Central memory CD8-positive, alpha-beta T cell (primary cell): ENCODE measurements at places on chromosomes 2 and 18.

GRCh38 chr2:163471947-163472346 is 263.9 kb downstream of the FIGN start:
- no peaks in the 10 kb centered on the region for H3K4me1 ChIP-seq
- H3K27me3 ChIP-seq, result no peaks in the 10 kb centered on the region
- no peak overlapping the region for H3K4me3 ChIP-seq
- no peaks in the 10 kb centered on the region for H3K36me3 ChIP-seq
- H3K27ac ChIP-seq, result no peak overlapping the region

DNA sequence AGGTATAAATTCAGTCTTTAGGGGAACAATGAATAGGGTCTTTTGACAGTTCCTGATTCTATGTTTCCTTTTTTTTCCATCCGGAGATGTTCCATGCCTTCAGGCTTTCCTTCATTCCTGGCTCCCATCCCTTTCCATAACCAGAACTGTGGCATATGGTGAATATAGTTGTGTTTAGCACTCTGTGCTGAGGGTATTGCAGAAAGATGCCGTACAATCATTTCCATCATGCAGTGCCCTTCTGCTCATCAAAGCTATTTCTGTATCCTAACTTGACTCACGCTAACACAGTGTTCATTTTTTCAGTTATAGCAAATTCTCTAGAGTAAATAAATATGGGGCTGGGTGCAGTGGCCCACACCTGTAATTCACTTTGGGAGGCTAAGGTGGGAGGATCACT is 131.9 kb upstream of the EML6 start:
- peaks cover 14% of the 10 kb centered on the region for H3K36me3 ChIP-seq
- no peaks in the 10 kb centered on the region for H3K27me3 ChIP-seq
- DNase-seq, result no peak
- peaks cover 69% of the 10 kb centered on the region for H3K4me1 ChIP-seq
- peak overlapping the region; percentile 48 for H3K27ac ChIP-seq

DNA sequence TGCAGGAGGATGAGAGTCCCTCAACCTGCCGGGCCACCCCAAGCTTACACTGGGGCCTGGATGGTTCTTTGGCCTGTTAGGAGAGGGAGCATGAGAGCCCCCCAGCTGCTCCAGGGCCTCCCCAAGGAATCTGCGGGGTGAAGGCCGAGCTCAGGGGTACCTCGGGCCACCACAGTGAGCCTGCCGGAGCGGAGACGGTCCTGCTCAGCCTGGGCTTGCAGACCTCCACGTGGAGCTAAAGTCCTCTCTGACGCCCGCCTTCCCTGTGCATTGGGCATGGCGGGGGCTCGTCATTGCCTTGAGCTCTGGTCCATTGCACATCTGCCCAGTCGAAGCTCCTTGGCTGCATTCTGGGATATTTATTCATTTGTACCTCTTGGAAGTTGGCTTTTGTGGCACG is 62.7 kb downstream of the ASB1 start:
- no peaks in the 10 kb centered on the region for H3K27me3 ChIP-seq
- no peak for DNase-seq
- H3K36me3 ChIP-seq, result no peaks in the 10 kb centered on the region
- H3K4me3 ChIP-seq, result no peak overlapping the region
- no peak overlapping the region for H3K27ac ChIP-seq

GRCh38 chr2:241461693-241462677 is 46.4 kb downstream of the STK25 start:
- no peak overlapping the region for H3K27ac ChIP-seq
- H3K27me3 ChIP-seq, result no peaks in the 10 kb centered on the region
- no peaks in the 10 kb centered on the region for H3K4me1 ChIP-seq
- no peaks in the 10 kb centered on the region for H3K36me3 ChIP-seq
- DNase-seq, result no peak

DNA sequence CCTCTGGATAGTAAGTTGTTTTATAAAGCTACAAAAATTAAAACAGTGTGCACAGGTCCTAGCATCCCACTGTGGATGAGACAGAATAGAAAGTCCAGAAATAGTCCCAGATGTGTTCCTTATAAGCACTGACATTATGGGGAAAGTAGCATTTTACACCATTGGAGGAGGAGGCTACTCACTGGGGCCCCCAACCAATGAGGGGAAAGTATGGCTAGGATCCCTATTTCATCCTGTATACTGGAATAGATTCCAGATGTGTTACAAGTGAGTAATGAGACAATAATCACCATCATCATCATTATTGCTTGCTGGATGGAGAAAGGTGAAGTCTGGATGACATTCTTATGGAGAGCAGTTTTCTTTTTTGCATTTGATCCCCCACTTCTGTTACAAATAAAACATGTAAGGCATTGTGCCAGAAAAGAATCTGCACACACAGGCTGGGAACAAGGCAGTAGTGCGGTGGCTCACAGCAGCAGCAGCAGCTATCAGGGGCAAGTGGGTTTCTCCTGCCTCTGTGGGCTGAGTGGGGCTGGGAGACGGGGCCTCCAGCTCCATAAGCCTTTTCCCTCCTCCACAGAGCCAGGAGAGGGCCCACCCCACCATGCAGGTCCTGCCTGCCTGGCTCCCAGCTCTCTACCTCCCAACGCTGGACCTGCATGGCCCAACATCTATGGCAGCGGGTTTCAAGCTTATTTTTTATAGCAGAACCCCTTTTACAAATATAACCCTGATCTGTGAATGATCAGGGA is 5.0 kb downstream of the ARID5A start:
- H3K36me3 ChIP-seq, result peaks cover 56% of the 10 kb centered on the region
- DNase-seq, result no peak
- H3K27me3 ChIP-seq, result no peaks in the 10 kb centered on the region
- H3K27ac ChIP-seq, result peak overlapping the region; percentile 17

GRCh38 chr2:31151501-31151900 is 13.3 kb upstream of the GALNT14 start:
- H3K36me3 ChIP-seq, result no peaks in the 10 kb centered on the region
- DNase-seq, result no peak
- peaks cover 37% of the 10 kb centered on the region for H3K27me3 ChIP-seq
- no peak overlapping the region for H3K27ac ChIP-seq

DNA sequence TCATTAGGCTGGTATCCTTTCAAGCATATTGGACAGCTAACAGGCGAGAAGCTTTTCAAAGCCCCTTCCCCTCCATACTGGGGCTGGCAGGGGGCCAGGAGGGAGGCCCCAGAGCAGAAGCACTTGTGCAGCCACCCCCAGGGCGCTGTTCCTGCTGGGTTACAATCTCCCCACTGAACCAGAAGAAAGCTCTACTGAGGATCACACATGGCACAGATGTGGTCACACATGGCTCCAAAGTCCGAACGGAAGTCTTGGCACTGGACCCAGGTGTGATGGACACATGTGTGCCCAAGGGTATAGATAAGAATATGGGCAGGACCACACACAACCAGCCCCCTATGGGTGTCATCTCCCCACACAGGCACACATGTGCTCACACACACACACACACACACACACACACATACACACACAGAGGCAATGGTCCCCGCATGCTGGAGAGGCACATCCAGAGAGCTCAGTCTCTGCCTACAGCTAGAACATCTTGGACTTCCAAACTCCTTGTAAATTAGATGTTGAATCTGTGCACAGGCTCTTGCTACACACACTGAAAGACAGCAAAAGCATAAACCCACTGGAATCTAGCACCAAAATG is 56.4 kb downstream of the TTC32 start:
- H3K36me3 ChIP-seq, result no peaks in the 10 kb centered on the region
- H3K27ac ChIP-seq, result no peak overlapping the region
- no peak for DNase-seq
- H3K4me1 ChIP-seq, result no peaks in the 10 kb centered on the region
- H3K27me3 ChIP-seq, result peaks cover 30% of the 10 kb centered on the region

DNA sequence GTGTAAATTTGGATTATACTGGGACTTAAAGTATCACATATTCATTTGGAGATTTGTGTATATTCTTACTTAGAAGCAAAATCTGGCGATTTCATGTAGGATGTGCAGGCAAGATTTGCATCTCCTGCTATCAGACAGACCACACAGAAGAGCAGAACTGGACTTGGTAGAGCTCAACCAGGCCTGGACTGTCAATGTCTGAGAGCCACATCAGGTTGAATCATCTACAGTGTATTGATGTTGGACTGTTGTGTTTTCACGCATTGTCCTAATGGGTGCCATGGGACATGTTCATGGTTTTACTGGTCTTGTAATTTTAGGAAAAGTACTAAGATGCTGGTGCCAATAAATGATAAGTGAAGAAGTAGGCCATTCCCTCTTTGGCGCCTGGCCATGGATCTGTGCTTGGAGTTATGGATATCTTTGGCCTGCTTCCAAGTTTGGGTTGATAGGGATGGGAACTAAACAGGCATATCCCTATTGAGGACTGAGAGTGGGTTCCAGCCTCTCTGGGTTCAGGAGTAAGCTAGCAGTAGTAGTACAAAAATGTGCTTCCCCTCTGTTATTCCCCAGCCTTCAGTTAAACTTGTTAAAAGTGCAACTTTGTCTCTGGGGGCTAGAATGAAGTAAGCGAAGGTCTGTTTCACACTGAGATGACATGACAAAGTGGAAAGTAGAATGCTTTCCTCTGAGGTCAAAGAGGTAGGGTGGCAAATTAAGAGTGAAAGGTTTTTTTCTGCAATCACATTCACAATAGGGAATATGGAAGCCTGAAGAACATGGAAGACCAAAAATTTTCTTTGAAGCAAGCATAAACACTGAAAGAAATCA is 49.2 kb upstream of the NEMP2 start:
- DNase-seq, result no peak
- peaks cover 11% of the 10 kb centered on the region for H3K4me1 ChIP-seq
- H3K27me3 ChIP-seq, result no peaks in the 10 kb centered on the region
- no peak overlapping the region for H3K27ac ChIP-seq
- no peaks in the 10 kb centered on the region for H3K36me3 ChIP-seq

DNA sequence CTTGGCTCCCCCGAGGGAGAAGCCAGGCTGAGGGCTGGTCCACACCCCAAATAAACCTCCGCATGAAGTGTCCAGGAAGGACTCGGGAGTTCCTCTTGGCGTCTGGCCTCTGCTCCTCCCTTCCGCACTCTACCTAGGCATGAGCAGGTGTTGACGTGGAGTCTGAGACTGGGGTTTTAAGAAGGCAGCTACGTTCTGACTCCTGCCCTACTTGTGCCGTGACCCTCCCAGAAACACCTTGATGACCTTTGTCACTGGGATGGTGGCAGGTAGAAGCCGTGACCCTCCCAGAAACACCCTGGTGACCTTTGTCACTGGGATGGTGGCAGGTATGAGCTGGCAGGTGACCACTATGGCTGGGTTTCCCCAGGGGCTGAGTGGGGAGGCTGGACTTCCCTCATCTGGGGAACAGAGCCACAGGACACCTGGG is 54.8 kb downstream of the HS6ST1 start:
- H3K27ac ChIP-seq, result no peak overlapping the region
- peaks cover 7% of the 10 kb centered on the region for H3K36me3 ChIP-seq
- H3K4me3 ChIP-seq, result no peak overlapping the region
- H3K27me3 ChIP-seq, result no peaks in the 10 kb centered on the region

- no peak overlapping the region for H3K4me3 ChIP-seq
- no peak overlapping the region for H3K27ac ChIP-seq
- H3K4me1 ChIP-seq, result no peaks in the 10 kb centered on the region
- H3K27me3 ChIP-seq, result no peaks in the 10 kb centered on the region
Measured at GRCh38 chr2:68521037-68521436, 53.7 kb downstream of the APLF start.

- H3K27ac ChIP-seq, result no peak overlapping the region
- no peaks in the 10 kb centered on the region for H3K27me3 ChIP-seq
- no peak for DNase-seq
- H3K4me3 ChIP-seq, result no peak overlapping the region
- H3K36me3 ChIP-seq, result no peaks in the 10 kb centered on the region
- no peaks in the 10 kb centered on the region for H3K4me1 ChIP-seq
Measured at GRCh38 chr2:39524756-39525635, 87.9 kb upstream of the MAP4K3 start.

- no peak overlapping the region for H3K27ac ChIP-seq
- H3K36me3 ChIP-seq, result no peaks in the 10 kb centered on the region
- H3K27me3 ChIP-seq, result no peaks in the 10 kb centered on the region
- DNase-seq, result no peak
- H3K4me1 ChIP-seq, result no peaks in the 10 kb centered on the region
Measured at GRCh38 chr2:3911882-3912455, 208.6 kb downstream of the DCDC2C start.

GRCh38 chr18:79453816-79454735 is 58.3 kb downstream of the NFATC1 start:
- H3K4me3 ChIP-seq, result no peak overlapping the region
- no peaks in the 10 kb centered on the region for H3K27me3 ChIP-seq
- DNase-seq, result no peak
- peaks cover 5% of the 10 kb centered on the region for H3K4me1 ChIP-seq
- no peak overlapping the region for H3K27ac ChIP-seq
